Neuronal stem cell (in vitro differentiated cells): ENCODE measurements at places on chromosomes 5 and 9.

- peaks cover 28% of the 10 kb centered on the region for H3K4me1 ChIP-seq
- H3K36me3 ChIP-seq: no peaks in the 10 kb centered on the region
- H3K4me3 ChIP-seq: peak overlapping the region; percentile 43
- peak; percentile 65 for DNase-seq
Measured at GRCh38 chr9:126664900-126665643, 51.3 kb downstream of the LMX1B start.

- no peak overlapping the region for H3K27ac ChIP-seq
- no peak overlapping the region for H3K4me3 ChIP-seq
- H3K27me3 ChIP-seq: no peaks in the 10 kb centered on the region
- DNase-seq: no peak
- H3K36me3 ChIP-seq: peaks cover 57% of the 10 kb centered on the region
Measured at GRCh38 chr5:206406-206805, 11.5 kb downstream of the CCDC127 start.

DNA sequence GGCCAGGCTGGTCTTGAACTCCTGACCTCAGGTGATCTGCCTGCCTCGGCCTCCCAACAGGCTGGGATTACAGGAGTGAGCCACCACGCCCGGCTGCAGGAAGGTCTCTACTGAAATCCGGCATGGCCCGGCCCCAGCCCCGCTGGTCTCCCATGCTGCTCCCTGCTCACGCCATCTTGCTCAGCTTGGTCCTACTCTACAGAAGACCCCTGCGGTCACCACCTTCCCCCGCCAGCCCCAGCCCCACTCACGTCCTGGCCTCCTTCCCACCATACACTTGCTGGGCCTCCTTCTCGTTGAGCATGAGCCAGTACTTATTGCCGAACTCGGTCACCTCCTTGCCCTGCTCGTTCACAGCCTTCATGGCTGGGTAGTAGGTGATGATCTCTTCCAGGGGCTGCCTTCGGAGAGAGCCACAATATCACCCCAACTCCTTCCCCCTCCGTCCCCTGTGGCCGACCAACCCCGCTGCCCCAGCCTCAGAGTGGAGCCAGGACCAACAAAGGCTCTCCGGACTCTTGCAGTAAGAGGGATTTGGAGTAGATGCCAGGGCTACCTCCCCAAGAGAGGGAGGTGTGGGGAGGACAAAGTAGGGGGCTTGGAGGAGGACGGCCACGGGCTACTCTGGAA is 4.0 kb downstream of the PTGES2 start:
- H3K36me3 ChIP-seq: peaks cover 22% of the 10 kb centered on the region
- H3K4me1 ChIP-seq: peaks cover 11% of the 10 kb centered on the region
- no peak for DNase-seq
- H3K27me3 ChIP-seq: no peaks in the 10 kb centered on the region
- H3K27ac ChIP-seq: no peak overlapping the region

DNA sequence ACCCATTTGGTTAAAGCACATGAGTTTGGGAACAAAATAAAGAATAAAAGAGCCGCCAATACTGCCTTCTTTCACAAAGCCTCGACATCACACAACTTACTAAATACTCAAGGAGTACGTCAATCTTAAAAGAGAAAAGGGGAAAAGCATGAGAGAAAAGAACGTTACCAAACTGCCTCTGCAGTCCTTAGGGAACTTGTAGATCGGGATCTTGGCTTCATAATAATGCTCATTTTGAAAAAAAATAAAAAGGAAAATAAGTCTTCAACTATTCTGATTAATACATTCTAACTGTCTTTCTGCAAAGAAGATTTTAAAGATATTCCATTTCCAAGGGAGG is 618.4 kb downstream of the PDE4D start:
- H3K27ac ChIP-seq: no peak overlapping the region
- H3K27me3 ChIP-seq: no peaks in the 10 kb centered on the region
- DNase-seq: no peak
- H3K4me1 ChIP-seq: peaks cover 4% of the 10 kb centered on the region
- no peaks in the 10 kb centered on the region for H3K36me3 ChIP-seq

GRCh38 chr9:132546148-132547051 is 36.0 kb upstream of the BARHL1 start:
- H3K4me3 ChIP-seq: no peak overlapping the region
- peaks cover 33% of the 10 kb centered on the region for H3K4me1 ChIP-seq
- H3K36me3 ChIP-seq: no peaks in the 10 kb centered on the region
- no peaks in the 10 kb centered on the region for H3K27me3 ChIP-seq
- peak overlapping the region; percentile 50 for H3K27ac ChIP-seq

- no peak for DNase-seq
- H3K27ac ChIP-seq: no peak overlapping the region
- no peak overlapping the region for H3K4me3 ChIP-seq
- no peaks in the 10 kb centered on the region for H3K36me3 ChIP-seq
Measured at GRCh38 chr5:32290922-32291321, 21.8 kb downstream of the MTMR12 start.

DNA sequence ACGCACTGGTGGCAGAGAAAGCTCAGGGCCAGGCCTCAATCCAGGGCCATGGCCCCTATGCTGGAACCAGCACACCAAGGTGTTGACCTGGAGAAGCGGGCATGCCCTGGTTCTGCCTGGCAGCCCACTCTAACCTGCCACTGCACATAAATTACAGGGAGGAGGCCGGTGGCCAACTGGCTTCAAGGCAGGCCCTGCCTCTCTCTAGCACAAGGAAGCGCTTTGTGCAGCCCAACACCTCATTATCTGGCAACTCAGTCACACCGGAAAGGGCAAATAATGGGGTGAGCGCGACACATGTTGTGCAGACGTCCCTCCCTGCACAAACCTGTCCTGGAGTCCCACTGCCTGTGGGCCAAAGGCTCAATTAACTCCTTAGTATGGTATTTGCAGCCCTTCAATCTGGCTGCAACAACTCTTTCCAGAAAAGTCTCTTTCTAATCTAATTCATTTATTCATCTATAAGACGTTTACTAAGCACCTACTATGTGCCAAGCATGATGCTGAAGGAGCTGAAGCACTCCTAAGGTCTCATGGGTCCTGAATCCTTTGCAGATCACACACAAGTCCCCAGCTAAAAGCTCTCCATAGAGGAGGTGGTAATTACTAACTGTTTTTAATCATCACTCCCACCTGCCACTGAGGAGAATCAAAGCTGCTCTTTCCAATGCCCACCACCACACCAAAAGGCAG is 24.9 kb downstream of the SHB start:
- H3K4me3 ChIP-seq: no peak overlapping the region
- H3K36me3 ChIP-seq: no peaks in the 10 kb centered on the region
- peaks cover 20% of the 10 kb centered on the region for H3K4me1 ChIP-seq
- H3K27ac ChIP-seq: no peak overlapping the region
- DNase-seq: no peak

DNA sequence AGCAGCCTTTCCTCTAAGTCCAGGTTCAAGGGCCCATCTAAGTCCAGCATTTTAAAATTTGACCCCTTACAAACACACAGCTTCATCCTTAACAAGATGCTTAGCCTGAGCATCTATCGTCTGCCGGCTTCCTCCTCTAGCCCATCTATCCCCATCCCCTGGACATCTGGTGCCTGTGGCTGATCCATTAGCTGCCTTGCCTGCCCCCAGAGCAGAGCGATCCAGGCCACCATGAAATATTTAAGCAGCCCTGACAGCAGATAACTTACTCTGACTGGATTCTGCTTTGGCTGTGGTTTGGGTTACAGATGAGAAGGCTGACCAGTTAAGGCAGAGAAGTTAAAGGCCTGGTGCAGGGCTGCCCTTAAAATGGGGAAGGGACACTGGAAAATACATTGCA is 30.9 kb upstream of the CPEB4 start:
- H3K27me3 ChIP-seq: no peaks in the 10 kb centered on the region
- no peaks in the 10 kb centered on the region for H3K4me1 ChIP-seq
- H3K36me3 ChIP-seq: no peaks in the 10 kb centered on the region
- H3K4me3 ChIP-seq: no peak overlapping the region
- DNase-seq: no peak

DNA sequence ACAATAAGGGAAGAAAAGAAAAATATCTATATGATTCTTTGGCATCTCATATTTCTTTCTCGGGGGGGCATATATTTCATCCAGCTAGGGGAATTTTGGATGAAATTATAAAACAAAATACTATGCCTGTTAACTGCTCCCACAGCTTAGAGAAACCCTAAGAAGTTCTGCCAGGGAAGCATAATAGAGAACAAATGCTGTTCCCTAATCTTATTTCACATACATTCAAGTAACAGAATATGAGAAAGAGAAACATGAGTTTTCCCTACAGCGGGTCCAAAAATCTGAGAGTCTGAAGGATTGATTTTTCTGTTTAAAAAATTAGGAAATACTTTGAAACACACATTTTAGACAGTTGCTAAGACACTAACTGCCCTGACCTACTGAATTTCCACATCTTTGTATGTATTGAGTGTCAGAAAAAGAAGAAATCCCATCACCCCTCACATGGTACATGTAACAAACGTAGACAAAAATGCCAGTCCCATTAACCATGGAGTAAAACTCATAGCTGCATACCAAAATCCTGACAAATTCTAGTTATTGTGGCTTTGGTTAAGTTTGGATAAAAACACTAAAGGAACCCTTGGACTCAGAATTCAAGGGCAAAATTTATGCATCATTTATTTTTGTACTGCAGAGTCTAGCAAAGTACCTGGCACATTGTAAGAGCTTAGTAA is 620.2 kb upstream of the DMAC1 start:
- no peak for DNase-seq
- H3K4me3 ChIP-seq: no peak overlapping the region
- H3K36me3 ChIP-seq: no peaks in the 10 kb centered on the region

GRCh38 chr9:108413809-108414208 is 442.0 kb downstream of the ACTL7B start:
- no peaks in the 10 kb centered on the region for H3K36me3 ChIP-seq
- no peaks in the 10 kb centered on the region for H3K27me3 ChIP-seq
- no peak for DNase-seq
- H3K4me1 ChIP-seq: no peaks in the 10 kb centered on the region
- H3K27ac ChIP-seq: no peak overlapping the region

- no peaks in the 10 kb centered on the region for H3K4me1 ChIP-seq
- peaks cover 12% of the 10 kb centered on the region for H3K36me3 ChIP-seq
- H3K27ac ChIP-seq: no peak overlapping the region
- no peak for DNase-seq
Measured at GRCh38 chr9:100366121-100366520, 13.4 kb upstream of the TEX10 start.

DNA sequence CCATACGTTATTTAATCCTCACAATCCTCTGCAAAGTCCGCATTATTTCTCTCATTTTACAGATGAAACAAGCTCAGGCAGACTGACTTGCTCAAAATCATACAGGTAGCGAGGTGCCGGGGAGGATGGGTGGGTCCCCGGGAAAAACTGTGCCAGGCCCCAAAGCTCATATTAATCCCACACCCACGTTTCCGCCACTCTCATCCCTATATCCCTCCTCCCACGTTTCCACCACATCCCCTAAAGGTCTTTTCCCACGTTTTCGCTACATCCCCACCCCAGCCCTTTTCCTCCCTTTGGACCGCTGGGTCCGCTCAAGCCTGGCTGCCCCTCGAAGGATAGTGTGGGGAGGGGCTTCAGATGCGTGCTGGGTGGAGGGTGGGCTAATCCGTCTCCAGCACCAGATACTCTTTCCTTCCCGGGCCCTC is 434 bp upstream of the FSD1L start:
- no peaks in the 10 kb centered on the region for H3K4me1 ChIP-seq
- H3K27me3 ChIP-seq: no peaks in the 10 kb centered on the region
- H3K36me3 ChIP-seq: peaks cover 5% of the 10 kb centered on the region
- H3K27ac ChIP-seq: peak overlapping the region; percentile 70
- no peak for DNase-seq
- H3K4me3 ChIP-seq: peak overlapping the region; percentile 89

DNA sequence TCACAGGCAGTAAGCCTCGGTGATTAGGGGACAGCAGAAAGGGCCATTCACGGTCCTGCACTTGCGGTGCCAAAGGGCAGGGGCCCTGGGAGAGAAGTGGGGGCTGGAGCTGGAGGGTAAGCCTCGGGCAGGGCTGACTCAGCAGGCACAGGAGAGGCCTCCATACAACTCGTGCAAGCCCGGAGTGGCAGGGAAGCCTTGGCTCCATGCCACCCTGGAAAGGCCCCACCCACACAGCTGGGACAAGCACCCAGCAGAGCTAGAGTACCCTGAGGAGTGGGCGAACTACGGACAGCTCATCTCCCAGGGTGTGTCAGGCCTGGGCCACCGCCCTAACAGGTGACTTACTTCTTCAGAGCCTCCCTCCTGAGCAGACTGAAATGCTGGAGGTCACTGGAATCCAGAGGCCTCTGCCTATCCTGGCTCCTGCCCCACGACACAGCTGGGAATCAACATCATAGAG is 5.6 kb upstream of the CAMK2A start:
- no peak for DNase-seq
- H3K4me3 ChIP-seq: no peak overlapping the region
- peaks cover 18% of the 10 kb centered on the region for H3K4me1 ChIP-seq
- no peaks in the 10 kb centered on the region for H3K27me3 ChIP-seq
- H3K27ac ChIP-seq: no peak overlapping the region

- H3K27me3 ChIP-seq: peaks cover 2% of the 10 kb centered on the region
- H3K27ac ChIP-seq: no peak overlapping the region
- no peaks in the 10 kb centered on the region for H3K4me1 ChIP-seq
Measured at GRCh38 chr9:127923046-127923445, 6.2 kb upstream of the ST6GALNAC4 start.

DNA sequence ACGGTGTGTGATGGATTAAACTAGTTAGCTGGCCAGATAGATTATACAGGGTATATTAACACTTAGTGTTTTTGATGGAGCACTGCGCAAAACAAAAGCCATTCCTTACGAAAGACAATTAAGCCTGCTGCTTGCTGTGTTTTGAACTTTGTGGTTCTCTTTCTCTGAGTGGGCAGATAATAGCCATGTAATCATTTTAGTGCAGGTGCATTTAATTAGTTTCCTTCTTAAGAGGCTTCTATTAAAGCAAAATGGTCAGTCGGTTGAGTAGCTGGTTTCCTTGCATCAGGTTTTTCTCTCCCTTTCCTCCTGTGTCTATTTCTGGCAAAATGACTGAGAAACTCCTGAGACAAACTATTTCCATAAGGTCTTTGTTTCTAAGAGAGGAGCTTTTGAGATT is 512.5 kb downstream of the DMAC1 start:
- H3K36me3 ChIP-seq: no peaks in the 10 kb centered on the region
- no peak overlapping the region for H3K4me3 ChIP-seq
- H3K27ac ChIP-seq: no peak overlapping the region
- H3K27me3 ChIP-seq: no peaks in the 10 kb centered on the region

DNA sequence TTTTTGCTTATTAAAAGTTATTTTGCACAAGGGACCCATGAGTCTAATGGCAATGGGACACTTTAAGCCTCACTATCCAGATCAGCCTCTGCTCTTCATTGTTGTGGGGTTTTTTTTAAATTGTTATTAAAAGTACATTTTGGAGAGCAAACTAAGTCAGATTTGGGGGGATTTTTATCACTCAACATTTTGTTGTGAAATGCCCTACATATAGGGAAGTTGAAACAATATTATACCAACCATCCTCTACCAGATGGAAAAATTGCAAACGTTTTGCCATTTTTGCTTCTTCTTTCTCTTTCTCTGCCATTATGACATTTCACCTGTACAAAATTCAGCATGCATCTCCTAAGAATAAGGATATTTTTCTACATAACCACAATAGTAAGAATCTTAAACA is 75.3 kb downstream of the SLC1A3 start:
- H3K27me3 ChIP-seq: no peaks in the 10 kb centered on the region
- no peak overlapping the region for H3K4me3 ChIP-seq
- H3K4me1 ChIP-seq: no peaks in the 10 kb centered on the region
- DNase-seq: no peak
- H3K27ac ChIP-seq: no peak overlapping the region
- peaks cover 17% of the 10 kb centered on the region for H3K36me3 ChIP-seq
